ENCODE measurements at places on chromosomes 3 and 15. TPM values are rescaled to one million over a fixed set of nuclear protein-coding genes. Genes with fewer than 3 reads are reported as not detected.

Gene SEMA6D
- total RNA-seq = not detected

Gene TUSC2
- total RNA-seq = 19.5 TPM

Gene CACNA1D
- total RNA-seq = not detected

DNA sequence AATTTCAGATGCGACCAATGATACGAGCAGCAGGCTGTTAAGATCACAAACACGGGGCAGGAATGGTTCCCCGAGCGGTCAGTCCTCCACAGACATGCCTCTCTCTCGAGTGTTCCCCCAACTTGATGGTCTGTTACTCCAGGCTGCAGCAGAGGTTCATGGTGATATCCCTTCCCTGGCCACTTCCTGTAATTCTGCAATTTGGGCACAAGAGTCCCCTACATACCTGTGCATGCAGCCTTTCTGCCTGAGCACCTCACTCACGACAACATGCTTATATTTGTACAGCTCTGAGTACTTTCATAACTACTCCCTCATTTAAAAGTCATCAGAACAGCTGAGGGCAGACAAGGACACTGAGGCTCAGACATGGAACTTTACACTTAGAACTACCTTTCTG lies 408.1 kb upstream of the NR2F2 start:
- no peak for DNase-seq

DNA sequence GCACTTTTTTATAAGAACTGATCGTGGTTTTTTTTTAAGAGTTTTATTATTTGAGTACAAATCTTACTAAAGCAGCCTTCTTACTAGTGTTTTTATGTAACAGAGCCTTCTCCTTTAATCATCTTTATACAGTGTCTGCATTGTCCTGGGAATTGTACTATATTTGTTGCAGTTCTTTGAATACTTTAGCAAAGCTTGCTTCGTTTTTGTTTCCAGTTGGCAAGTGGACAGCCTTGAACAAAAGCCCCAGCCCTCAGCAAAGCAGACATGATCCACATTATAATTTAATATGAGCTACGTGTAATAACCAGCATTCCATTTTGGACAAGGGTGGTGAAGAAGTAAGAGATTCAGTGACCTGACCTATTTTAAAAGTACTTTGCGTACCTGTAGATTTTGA lies 112.2 kb upstream of the FLNB start:
- DNase-seq = no peak

- no peak for DNase-seq
Measured at GRCh38 chr3:52451237-52452083, 2.4 kb downstream of the TNNC1 start.
